Activated CD4-positive, alpha-beta T cell treated with anti-CD3 and anti-CD28 coated beads, Interleukin-2, amount 50 U/mL, for 24 hours (primary cell): ENCODE measurements at places on chromosomes 12 and 14.

DNA sequence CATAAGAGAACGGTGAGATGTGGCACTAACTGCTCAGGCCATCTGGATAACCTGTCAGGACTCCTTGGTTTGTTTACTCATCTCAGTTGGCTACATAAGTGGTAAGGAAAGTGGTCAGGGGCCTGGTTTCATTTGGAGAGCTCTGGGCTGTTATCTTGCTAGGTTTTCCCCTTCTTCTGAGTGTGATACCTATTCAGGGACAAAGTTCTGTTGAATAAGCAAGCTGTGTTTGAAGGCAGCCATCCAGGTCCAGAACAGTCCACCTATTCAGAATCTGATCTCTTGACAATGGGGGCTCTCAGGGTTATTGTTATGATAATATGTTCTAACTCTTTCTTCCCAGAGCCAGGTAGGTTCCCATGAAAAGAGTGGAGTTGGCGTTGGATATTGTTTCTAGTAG is 194.9 kb downstream of the PAH start:
- no peak for DNase-seq

DNA sequence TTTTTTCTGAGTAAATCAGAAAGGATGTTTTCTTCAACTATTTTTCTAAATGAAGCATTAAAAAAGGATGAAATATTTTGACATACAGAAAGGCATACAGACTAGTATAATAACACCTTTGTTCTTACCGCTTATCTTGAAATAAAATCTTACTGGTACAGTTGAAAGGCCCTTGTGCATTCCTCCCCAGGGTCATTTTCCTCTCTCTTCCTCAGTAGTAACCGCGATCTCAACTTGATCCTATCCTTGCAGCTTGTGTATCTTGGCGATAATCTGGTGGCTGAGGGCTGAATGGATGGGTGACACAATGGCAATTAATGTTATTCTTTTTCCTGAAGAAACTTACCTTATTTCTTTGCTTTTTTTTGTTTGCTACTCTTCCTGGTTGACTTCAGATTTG is 18.5 kb downstream of the GAS2L3 start:
- DNase-seq: no peak

- no peak for DNase-seq
These were observed 9.4 kb upstream of the COCH start for GRCh38 chr14:30864934-30865333.

DNA sequence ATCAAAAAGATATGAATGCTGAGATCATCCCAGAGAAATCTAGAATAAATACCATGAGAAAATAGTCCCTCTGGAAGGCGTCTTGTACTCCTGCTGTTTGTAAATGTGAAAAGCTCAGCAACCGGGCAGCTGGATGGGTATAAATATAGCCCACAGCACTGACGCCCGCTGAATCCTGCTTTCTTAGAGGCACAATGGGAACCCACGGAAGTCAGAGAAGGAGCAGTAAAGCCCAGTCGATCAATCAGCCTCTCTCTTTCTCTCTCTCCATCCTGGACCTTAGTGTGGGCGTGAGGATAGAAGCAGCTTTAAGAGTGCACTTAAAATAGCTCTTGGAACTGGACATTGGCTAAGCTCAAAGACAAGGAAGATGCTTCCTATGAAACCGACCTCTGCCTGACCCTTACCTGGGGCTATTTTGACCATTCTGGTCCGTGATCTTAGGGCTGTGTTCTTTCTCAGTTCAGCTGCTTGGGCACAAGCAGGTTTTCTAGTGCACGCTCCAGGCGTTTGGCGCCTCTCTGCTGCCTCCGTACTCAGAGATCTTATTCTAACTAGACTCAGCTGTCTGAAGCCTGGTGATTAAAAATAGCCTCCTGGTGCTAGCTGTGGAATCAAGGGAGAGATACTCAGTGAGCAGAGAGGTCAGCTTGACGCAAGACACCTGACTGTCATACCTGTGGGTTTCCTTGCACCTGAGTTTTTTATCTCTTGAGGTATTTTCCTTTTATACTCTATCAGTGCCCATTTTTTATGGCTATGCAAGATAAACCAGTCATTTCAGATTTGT is 144.6 kb downstream of the ETV6 start:
- DNase-seq: no peak

GRCh38 chr12:5785601-5786000 is 159.5 kb downstream of the ANO2 start:
- DNase-seq: no peak

- no peak for DNase-seq
These were observed 23.0 kb downstream of the STX2 start for GRCh38 chr12:130816097-130816496.

DNA sequence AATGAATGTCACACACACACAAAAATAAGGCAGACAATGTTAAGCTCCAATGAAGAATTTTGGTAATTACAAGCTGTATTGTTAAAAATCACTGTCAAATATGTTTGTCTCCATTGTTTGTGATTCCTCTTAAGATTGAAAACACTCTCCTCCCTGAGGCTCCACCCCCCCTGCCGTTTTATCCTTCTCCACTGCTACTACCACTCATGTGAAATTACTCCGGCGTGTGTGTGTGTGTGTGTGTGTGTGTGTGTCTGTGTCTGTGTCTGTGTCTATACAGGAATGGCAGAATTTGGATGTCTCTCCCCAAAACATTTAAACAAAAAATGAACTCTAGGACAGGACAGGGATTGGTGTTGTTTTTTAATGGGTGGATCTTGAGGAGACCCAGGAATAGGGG is 365.1 kb upstream of the DIO2 start:
- DNase-seq: no peak

DNA sequence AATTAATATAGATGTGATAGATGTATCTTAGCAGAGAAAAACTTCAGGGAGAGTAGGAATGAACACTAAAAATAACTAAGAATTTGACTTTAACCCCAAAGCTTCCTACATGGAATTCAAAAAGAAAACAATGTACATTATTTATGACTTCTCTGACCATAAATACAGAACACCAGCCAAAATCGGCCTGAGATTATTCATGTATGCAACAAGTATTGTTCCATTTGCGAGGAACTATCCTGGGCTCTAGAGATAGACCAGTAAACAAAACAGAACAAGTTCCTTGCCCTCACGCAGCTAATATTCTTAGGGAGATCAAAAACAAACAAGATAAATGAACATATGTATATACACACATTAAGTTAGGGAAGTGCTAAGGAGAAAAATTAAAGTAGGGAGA is 432.3 kb upstream of the SOX5 start:
- DNase-seq: no peak

GRCh38 chr12:128513831-128514230 is 246.9 kb downstream of the TMEM132C start:
- no peak for DNase-seq

DNA sequence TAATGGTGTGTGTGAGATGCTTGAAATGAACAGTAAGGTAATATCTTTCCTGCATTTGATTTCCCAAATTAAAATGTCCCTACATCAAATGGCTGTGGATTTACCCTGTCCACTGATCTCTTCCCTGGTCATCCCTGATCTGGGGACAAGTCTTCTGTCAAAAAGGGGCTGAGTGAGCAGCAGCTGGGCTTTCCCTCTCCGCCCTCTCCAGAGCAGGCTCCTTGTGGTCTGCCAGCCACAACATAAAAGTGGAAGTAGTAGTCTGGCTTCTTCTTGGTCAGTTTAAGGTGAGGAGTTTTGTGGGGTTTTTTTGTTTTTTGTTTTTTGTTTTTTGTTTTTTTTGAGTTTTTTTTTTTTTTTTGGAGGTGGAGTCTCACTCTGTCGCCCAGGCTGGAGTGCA is 25.2 kb upstream of the PLXNC1 start:
- no peak for DNase-seq

DNA sequence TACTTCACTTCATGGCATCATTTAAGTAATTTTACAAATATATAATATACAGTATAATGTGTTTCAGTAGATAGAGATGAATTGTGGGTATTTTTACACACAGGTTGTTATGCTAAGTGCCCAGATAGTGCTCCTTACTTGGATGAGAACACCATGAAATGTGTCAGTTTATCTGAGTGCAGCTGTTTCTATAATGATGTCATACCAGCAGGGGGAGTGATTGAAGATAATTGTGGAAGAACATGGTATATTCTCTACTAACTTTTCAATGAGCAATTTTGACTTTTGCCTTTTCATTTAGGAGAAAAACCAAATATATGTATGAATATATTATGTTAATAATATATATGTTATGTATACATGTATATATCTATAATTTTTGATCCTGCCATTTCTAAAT is 221.6 kb downstream of the LRRK2 start:
- DNase-seq: no peak

DNA sequence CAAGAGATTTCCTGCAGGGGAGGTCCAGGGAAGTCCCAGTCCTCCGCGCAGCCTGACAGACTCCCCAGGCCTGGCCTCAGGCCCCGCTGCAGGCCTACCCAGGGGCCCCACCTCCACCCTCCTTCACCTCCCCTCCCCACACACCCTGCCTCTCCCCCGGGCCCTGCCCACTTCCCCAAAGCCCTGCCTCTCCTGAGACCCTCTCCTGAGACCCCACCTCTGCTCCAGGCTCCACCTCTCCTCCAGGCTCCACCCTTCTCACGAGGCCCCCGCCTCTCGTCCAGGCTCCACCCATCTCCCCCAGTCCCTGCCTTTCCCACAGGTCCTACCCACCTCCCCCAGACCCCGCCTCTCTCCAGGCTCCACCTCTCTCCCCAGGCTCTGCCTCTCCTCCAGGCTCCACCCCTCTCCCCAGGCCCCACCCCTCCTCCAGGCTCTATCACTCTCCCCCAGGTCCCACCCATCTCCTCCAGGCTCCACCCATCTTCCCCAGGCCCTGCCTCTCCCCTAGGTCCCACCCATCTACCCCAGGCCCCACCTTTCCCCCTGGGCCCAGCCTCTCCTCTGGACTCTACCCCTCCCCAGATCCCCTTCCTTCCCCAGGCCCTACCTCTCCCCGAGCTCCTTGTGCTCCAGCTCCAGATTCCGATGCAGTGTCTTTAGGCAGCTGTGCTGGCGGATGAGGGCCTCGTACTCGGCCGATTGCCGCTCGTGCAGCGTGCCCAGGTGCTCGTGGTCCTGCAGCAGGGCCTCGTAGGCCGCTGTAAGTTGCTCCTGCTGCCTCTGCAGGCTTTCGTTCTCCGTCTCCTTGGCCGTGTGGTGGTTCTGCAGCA is 58.8 kb upstream of the GPR68 start:
- DNase-seq: no peak

DNA sequence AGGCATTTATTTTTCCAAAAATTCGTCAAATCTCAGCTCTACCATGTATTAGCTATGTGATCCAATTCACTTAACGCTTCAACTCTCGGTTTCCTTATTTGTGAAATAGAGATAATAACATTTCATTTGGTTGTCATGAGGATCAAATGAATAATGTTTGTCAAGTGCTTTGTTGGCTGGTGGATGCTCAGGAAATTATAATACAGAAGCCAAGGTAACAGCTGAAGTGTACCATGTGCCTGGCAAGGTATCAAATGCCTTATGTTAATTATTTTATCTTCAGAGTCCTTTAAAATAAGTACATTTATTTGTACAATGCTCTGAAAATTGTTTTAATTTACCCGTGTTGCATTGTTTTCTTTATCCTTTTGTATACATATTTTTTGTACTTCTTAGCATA is 6.1 kb upstream of the PRKCH start:
- no peak for DNase-seq
